ENCODE measurements at places on chromosomes 3 and 15.

GRCh38 chr3:16873872-16874271 is 10.9 kb upstream of the PLCL2 start:
- DNase-seq = no peak

GRCh38 chr3:23395115-23395514 is 192.0 kb downstream of the UBE2E2 start:
- DNase-seq = no peak

GRCh38 chr3:8709287-8709686 is 24.3 kb upstream of the CAV3 start:
- no peak for DNase-seq

GRCh38 chr3:29612536-29612935 is 331.7 kb downstream of the RBMS3 start:
- no peak for DNase-seq

- no peak for DNase-seq
These were observed 32.6 kb downstream of the MB21D2 start for GRCh38 chr3:192884777-192885773.

- DNase-seq = no peak
These were observed 67.1 kb downstream of the MAGI1 start for GRCh38 chr3:65971293-65972252.

DNA sequence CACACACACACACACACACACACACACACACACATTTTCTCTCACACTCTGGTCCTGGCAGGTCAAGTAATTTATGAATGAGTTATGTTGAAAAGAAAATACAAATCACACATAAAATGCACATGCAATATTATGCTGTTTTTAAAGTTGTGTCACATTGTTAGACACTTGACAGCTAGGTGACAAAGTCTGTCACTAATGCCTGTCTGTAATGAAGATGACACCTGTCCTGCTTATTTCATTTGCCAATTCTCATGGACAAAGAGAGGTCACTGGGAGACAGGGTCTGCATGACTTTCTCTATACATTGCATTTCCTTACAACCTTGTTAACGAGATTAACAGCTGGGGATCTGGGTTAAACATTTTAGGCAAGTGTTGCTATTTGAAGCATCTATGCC is 71.2 kb downstream of the ARPP21 start:
- DNase-seq = no peak

GRCh38 chr3:34111361-34111760 is 312.9 kb downstream of the PDCD6IP start:
- DNase-seq = no peak

GRCh38 chr15:85010071-85010385 is 28.4 kb downstream of the PDE8A start:
- no peak for DNase-seq

DNA sequence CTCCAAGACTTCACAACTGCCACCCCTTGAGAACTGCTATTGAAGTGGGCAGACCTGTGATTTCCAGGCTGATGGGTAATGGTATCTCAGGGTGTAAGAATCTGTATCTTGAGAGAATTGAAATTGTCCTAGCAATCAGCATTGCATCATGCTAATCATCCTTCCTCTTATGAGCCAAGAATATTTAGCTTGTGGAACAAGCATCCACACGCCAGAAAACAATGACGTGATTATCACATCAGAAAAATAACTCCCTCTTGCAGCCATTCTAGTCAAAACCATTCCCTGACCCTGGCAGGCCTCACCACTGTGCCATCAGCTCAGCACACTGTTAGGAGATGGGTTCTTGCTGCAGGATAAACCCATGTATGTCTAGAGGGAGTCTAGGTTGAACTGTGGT is 6.7 kb downstream of the BCL2L10 start:
- DNase-seq = no peak

GRCh38 chr3:82355228-82355627 is 593.8 kb upstream of the GBE1 start:
- DNase-seq = no peak

DNA sequence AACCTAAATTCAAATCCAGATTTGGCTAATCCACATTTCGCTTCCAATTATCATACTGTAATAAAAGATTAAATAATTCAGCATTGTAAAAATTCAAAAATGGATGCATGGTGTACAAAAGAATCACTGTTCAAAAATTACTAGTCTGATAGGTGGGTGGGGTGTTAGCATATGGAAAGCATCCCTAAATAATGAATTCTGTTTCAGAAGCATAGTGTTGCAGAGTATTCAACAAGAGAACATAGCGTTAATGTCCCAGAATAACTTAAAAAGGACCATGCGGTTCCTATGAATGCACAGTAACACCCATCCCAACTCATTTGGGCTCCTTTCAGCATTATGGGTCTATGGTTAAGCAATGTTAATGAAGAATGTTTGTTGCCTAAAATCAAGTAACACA is 51.1 kb downstream of the MORC1 start:
- no peak for DNase-seq

GRCh38 chr3:34008836-34009809 is 210.7 kb downstream of the PDCD6IP start:
- DNase-seq = no peak

GRCh38 chr3:7999384-7999783 is 502.2 kb upstream of the LMCD1 start:
- DNase-seq = no peak

- no peak for DNase-seq
These were observed 29.7 kb downstream of the ACSBG1 start for GRCh38 chr15:78204351-78205309.

GRCh38 chr3:160981217-160981938 is 123.8 kb downstream of the B3GALNT1 start:
- DNase-seq = no peak

DNA sequence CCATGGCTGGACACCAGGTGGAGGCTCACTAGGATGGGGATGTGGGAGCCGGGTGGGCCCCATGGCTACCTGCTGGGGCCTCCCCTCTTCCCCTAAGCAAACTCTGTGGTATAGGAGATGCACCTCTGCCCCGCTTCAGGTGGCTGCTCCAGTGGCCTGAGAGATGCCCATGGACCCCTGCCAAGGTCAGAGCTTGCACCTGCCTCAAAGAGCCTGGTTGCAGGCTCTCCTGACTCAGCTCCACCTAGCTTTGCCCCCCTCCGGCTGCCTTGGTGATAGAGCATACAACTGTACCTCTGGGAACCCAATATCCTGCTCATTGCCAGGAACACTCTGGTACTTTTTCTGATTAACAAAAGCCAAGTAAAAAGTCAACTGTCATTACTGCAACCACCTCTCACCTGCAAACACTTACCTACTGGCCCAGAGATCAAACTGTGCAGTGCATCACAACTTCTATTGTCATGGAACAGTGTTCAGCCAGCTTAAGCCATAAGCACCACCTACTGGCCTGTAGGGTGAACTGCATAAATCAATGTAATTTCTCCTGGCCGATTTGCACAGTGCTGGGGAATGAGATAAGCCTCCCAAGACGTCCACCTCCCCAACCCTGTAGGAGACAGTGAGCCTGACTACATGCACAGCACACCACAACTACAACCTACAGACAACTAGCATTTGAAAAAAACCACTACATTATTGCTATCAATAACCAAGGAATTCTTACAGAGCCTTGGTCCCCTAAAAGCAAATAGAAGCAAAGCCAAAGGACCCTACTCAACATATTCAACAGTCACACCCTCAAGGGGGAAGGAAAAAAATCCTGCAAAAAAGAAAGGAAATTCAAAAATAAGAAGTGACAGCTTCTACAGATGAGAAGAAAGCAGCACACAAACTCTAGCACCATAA is 352.4 kb upstream of the ARHGEF26 start:
- DNase-seq = no peak

DNA sequence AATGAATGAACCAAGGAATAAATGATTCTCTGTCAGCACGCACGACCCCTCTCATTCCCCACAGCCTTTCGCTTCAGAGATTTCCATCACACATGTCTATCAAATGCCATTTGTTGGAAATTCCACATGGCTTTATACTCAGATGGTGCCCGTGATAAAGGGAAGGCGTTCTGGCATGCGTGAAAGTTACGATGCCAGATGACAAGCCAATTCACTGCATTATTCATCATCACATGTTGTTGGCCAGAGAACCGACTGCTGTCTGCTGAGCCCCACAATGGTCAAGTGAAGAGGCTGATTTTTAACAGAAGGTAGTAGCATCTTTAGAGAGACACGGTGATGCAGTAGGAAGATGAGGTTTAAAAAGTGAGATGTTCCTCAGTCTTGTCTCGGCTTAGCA is 74.1 kb upstream of the FRMD4B start:
- DNase-seq = no peak

GRCh38 chr3:176741664-176742047 is 455.6 kb downstream of the TBL1XR1 start:
- DNase-seq = no peak

GRCh38 chr3:8505621-8506020 is 4.0 kb downstream of the LMCD1 start:
- no peak for DNase-seq

DNA sequence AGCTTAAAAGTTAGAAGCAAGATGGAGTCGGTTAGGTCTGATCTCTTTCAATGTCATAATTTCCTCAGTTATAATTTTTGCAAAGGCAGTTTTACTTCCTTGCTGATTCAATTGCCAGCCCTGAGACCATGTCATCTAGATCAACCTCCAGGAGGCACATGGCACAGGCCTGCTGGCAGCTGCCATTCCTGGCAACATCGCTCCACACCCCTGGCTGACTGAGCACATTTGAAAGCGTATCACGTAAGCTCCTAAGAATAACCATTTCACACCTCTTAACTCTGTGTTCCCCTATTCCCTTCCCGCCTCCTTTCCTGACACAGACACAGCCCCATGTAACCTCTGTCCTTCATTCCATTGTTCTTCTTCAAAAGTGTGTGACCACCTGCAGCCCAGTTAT is 313.9 kb upstream of the CTNNB1 start:
- no peak for DNase-seq

DNA sequence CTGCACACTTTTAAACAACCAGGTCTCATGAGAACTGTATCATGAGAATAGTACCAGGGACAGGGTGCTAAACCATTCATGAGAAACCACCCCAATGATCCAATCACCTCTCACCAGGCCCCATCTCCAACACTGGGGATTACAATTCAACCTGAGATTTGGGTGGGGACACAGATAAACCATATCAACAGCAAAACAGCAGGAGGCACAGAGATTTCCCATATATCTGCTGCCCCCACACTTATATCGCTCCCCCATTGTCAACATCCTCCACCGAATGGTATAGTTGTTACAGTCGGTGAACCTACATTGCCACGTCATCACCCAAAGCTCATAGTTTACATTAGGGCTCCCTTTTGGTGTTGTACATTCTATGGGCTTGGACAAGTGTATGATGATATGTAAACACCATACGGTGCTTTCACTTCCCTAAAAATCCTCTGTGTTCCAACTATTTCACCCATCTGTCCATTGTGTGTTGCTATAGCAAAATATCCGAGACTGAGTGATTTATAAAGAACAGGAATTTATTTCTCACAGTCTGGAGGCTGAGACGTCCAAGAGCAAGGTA is 224.8 kb downstream of the FAM43A start:
- no peak for DNase-seq

- DNase-seq = no peak
These were observed 30.6 kb upstream of the ADAMTS7 start for GRCh38 chr15:78841891-78842290.

DNA sequence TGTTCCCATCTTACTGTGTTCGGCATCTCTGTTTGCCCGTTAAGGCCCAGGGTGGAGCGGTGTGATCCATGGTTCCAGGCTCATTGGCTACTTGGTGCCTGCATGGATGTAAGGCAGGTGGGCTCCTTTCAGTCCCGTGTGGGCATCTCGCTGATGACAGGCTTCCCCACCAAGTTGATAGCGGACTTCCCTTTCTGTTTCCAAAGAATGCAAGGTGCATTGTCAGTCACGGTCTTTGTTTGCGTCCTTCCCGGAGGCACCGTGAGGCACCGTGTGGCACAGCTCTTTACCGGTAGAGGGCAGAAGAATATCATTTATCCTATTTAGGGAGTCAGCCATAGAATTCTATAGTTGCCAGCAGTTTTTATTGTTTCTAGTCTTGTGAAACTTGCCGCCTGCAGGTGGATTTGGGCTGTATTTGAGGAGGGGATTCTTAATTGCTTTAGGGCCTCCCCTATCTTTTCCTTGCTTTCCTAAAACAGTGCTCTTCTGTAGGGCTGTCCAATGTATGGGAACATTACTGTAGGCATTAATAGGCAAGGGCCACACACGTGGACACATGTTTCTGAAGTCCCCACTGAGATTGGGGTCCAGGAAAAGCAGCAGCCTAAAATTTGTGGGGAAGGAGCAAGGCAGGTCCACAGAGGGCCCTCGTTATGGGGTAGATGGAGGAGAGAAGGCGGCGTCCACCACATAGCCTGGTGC is 244.1 kb downstream of the SLCO3A1 start:
- no peak for DNase-seq

- DNase-seq = no peak
These were observed 11.3 kb downstream of the NRROS start for GRCh38 chr3:196650740-196651311.

- no peak for DNase-seq
These were observed 212.1 kb downstream of the P3H2 start for GRCh38 chr3:189908646-189909045.

- no peak for DNase-seq
These were observed 267.3 kb downstream of the RORA start for GRCh38 chr15:60961541-60962485.

GRCh38 chr3:135084405-135084804 is 289.3 kb downstream of the EPHB1 start:
- no peak for DNase-seq

- DNase-seq = no peak
These were observed 95.6 kb downstream of the RAD18 start for GRCh38 chr3:8867646-8868045.

- DNase-seq = no peak
These were observed 35.0 kb upstream of the CAPN3 start for GRCh38 chr15:42324308-42324707.

DNA sequence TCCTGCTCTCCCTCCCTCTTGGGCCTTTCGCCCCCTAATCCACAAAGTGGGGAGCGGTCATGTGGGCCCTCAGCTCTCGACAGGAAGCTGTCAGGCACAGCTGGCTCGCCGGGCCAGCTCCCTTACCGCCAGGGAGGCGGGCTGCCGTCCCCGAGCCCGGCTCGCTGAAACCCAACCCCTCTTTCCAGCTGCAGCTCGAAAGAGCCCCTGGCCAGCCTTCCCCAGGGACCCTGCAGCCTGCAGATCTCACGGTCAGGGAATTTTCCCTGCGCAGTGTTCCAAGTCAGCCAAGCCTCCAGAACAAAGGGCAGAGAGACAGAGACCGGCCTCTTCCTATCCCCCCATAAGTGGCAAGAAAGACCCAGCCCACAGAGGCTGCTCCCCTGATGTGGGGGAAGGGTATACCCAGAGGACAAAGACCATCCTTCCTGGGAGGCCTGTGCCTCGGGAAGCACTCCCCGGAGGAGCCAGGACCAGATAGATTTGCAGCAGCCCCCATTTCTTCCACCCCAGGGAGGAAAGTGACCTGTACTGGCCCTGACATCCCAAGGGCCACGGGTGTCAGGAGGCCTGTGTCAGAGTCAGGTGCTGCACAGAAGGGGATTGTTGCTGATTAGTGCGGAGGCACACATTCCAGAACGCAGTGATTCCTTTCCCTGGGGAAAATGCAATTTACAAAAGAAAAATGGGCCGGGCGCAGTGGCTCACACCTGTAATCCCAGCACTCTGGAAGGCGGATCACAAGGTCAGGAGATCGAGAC is 32.6 kb downstream of the MAGEF1 start:
- no peak for DNase-seq

DNA sequence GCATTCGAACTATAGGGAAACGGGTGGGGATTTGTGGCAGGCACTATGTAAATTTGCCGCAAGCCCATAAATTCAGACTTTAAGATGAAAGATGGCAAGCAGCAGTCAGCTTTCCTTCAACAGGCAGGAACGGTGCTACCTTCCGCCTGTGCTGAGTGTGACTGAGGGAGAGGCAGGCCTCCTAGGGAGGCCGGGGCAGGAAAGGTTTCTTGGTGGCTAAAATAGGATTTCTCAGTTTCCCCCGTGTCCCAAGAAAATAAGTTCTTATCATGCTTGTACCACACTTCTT is 12.5 kb downstream of the FLNB start:
- no peak for DNase-seq

All from coronary artery (tissue), 2 donors.